ENCODE measurements at places on chromosomes 2 and 18. TPM values are rescaled to one million over a fixed set of nuclear protein-coding genes. Genes with fewer than 3 reads are reported as not detected.

The PSMD1 gene
- total RNA-seq = 146 TPM

The NLRC4 gene
- not detected for total RNA-seq

The SERPINB2 gene
- total RNA-seq = not detected

The AFF3 gene
- 2.2 TPM for total RNA-seq

The MSTN gene
- total RNA-seq = not detected

The SIX2 gene
- total RNA-seq = 0.51 TPM

The MC5R gene
- not detected for total RNA-seq

- DNase-seq = no peak
Measured at GRCh38 chr2:106208399-106208798, 14.3 kb upstream of the UXS1 start.

DNA sequence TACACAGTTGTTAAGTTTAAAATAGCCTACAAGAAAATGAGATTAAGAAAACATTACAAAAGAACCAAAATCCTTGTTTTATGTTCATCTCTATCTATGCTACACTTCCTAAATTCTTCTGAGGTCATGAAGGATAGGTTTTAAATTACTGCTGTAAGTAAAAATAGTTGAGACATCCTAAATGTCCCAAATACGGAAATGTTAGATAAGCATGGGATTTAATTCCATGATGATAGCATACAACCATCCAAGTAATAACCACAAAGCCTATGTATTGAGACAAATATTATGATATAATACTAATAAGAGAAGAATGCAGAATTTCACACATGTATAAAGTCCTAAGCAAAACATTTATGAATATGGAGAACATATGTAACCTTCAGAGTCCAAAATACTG is 34.1 kb downstream of the PIEZO2 start:
- no peak for DNase-seq

DNA sequence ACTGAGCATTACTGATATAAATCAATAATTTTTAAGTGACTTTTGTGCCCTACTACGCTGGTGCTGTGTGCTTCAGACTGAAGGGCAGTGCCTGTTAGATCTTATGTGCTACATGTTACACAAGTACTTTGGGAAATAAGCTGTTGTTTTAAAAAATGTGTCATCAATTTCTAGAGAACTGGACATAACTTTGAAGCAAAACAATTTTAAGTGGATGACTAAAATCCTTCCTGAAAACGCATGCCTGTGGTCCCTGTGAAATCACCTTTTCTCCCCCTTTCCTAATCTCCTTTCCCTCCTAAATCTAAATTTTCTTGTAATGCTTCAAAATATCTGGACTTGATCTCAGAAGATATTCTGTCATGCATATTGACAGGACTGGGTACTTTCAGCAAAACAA is 7.1 kb upstream of the IL1RL1 start:
- DNase-seq = no peak

- no peak for DNase-seq
Measured at GRCh38 chr2:85778646-85779379, 25.0 kb downstream of the ATOH8 start.

GRCh38 chr2:102975996-102976975 is 214.5 kb downstream of the TMEM182 start:
- peak; percentile 36 for DNase-seq

- no peak for DNase-seq
Measured at GRCh38 chr2:173058673-173059072, 17.0 kb upstream of the MAP3K20 start.

DNA sequence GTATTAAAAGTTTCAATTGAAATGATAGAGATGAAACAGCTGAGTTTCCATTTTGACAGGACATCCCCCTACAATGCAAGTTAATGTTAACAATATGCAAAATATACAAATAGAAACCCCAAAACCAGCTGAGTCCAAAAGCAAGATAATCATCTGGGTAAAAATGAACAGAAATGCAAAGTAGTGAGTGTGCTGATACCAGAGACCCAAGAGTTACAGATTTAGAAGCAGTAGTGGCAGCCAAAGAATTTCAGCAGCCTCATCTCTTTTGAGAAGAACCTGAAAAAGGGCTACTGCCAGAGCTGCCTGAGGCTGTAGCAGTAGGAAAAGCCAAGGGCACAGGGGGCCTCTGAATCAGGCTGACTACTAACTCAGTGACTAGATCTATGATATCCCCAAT is 82.6 kb downstream of the THADA start:
- no peak for DNase-seq

- no peak for DNase-seq
Measured at GRCh38 chr18:32081881-32082280, 9.8 kb upstream of the RNF138 start.

GRCh38 chr18:49742316-49743116 is 70.8 kb downstream of the ACAA2 start:
- no peak for DNase-seq

DNA sequence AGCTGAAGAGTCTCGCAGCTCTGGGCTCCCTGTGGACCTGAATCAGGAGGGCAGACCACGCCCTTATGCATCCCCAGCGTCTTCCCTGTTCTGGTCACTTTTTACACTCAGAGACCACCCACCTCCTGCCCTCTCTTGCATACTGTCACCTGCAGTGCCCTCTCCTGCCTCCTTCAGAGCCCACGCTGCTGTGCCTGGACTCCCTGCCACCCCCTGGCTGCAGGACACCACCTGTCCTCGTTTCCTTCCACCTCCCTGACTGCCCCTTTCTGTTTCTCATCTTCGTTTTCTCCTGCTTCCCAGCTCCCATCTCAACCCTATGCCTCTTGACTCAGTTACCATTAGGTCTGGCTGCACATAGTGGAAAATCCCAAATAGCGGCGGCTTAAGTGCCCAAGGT is 9.2 kb upstream of the INHBB start:
- DNase-seq = no peak

DNA sequence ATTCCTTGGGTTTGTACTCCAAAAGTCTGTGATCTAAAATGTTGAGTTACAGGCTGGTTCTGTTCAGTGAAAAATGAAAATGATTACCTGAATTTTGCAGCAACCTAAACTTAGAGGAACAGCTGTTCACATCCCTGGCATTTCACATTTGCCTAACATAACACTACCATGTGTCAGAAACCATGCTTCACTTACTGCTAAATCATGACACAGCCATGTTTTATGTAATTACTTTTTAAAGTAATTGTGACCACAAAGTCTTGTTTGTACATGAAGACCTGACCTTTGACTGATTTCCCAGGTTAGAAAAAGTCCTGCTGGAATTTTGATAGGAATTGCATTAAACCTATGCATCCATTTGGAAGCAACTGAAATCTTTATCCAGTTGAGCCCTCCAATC is 79.1 kb downstream of the FAM168B start:
- DNase-seq = no peak

DNA sequence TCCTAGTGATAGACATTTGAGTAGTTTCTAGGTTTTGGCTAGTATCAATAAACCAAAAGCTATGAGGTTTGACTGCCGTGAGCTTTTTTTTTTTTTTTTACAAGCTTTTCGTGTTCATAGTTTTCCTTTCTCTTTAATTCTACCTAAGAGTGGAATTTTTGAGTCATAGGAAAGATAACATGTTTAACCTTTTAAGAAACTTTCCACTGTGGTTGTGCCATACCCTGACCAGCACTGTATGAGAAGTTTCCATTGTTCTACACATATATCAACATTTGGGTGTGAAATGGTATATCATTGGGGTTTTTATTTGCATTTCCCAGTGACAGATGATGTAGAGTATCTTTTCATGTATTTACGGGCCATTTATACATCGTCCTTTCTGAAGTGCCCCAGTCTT is 31.7 kb downstream of the UBE2F start:
- no peak for DNase-seq

GRCh38 chr18:2222270-2223185 is 348.8 kb downstream of the METTL4 start:
- DNase-seq = no peak

GRCh38 chr2:128498589-128498988 is 179.9 kb upstream of the HS6ST1 start:
- no peak for DNase-seq

DNA sequence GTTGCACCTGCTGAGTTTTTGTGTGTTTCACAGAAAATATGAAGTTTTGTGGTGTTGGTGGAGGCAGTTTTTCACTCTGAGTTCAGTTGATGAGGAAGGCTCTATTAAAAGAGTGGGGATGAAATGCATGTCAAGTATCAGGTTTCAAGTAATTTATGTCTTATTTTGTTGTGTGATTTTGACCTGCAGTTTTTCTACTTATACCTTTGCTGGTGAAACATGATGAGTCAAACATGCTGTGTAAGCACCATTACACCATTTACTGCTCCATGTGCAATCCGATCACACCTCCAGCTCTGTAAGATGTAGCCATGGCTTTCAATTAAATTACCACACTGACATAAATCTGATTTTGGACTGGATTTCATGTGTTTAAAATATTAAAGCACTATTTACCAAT is 174.5 kb upstream of the ZEB2 start:
- no peak for DNase-seq

DNA sequence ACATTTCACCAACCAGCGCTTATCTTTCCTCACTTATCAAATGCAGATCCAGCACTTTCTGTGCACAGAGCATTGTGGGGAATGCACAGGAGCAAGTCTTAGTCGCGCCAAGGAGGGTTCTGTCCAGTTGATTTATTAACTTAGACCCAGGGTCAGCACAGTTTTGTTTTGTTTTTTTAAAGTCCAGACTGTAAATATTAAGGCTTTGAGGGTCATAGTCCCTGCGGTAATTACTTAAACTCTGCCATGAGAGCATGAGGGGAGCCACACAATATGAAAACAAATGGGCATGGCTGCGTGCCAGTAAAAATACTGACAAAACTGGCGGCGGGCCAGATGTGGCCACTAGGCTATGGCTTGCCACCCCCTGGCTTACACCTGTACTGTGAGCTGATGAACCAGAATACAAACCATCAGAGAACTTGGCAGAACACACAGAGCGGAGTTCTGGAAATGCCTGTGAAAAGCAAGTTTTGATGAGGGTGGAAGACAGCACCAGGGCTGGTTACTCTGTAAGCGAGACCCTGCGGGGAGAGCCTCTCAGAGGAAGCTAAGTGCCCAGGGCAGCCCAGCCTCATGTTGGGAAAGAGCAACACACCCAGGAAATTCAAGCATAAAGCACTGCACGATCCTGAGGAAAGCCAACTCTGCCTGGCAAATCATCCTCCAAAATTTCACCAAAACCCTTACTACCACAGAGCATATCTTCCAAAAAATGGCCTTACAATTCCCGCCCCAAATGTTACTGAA is 43.6 kb downstream of the L3MBTL4 start:
- DNase-seq = no peak

GRCh38 chr2:158094487-158095092 is 7.1 kb upstream of the UPP2 start:
- no peak for DNase-seq

DNA sequence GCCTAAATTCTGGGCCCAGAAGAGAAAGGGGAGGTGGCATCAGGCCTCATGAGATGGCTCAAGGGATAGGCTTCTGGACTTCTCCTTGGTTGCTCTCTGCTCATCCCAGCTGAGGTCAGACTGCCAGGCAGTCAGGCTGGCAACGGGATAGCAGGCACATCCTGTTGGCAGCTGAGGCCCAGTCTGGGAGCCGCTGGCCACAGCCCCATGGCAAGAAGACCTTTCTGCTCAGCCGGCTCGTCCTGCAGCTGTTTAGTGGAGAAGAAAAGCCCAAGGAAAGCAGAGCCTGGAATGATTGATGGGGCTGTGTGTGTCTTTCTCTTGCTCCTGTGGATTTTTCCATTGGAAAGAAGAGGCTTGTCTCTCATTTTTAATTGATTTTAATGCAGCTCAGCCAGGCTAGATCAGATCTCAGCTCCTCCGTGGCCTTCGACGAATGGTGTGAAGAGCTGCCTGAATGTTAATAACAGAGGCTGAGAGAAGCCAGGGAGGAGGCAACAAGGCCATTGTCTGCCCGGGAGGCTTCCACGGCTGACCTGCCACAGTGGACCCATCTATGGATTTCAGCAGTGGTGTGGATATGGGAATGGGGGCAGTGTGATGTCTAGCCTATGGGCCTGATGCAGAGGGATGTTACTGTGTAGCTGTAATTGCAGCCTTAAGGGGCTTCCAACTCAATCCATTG is 99.5 kb downstream of the HS1BP3 start:
- no peak for DNase-seq

DNA sequence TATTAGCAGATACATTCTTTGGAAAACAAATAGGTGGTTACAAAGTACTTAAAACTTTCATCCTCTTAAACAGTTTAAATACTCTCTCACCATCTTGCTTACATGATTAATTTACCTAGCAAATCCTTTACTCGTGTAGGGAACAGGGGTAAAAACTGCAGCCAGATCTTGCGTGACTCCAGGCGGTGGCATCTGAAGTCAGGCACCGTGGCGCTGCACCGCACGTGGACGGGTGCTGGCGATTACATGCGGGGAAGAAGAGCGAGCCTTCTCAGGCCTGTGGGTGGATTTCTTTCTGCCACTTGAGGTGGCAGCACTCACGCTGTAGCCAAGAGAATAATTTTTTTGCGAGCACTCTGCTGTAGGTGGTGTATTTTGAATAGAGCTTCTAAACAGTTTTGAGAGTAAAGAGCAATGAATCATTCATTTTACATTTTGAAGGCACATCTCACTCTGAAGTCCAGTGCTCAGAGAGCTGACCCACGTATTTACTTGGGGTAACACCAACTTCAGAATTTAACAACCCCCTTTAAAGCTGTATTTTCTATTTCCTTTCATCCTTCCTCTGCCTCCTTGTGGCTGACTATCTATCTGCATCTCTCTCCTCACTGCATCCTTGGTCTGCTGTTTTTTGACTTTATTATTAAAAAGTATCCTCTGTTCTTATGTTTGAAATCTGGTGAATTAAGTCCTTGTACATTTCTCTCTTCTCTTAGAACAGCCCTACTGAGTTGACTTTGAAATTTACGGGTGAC is 68.9 kb downstream of the EPAS1 start:
- DNase-seq = no peak

DNA sequence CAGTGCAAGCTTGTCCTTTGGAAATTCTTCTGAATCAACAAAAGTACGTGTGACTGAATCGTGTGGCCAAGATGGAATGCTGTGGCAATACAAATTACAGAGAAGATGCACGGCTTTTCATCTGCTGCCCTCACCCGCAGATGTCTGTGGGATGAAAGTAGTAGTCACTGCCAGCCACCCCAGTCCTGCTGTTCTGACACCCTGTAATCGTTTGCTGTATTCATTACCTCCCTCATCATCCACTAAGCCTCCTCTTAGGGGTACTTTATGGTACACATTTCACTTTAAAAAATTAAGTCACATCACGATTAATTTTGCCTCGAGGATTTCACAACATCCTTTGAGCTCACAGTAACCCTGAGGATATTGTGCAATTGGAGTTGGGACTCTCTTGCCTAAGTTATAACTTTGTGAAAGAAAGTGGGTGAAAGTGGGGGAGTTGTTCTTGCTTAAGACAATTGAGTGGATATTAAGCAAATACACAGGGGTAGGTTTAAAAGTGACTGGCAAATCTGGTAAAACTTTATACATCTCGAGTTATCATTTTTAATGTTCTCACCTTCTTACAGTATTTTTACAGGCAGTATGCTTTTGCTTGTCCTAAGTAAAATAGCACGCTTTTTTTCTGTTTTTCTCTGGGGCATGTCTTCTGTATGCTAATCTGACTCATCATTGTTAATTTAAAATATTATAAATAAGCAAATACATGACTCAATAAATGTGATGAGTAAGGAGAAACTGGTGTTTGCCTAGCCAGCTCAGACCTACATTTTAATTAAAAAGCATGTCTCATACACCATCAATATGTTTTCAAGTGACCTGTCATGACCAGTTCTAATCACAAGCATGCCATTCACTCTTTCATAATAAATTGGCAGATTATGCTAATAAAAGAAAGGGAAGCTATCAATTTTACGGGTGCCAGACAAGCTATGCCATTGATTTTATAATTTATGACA is 680.9 kb downstream of the IRS1 start:
- DNase-seq = peak; percentile 82

- DNase-seq = no peak
Measured at GRCh38 chr18:3472681-3473544, 22.9 kb downstream of the TGIF1 start.

- DNase-seq = no peak
Measured at GRCh38 chr2:149561309-149561926, 26.2 kb downstream of the MMADHC start.
